Epithelial cell of proximal tubule (primary cell): ENCODE measurements at places on chromosomes 12 and 14. TPM values are rescaled to one million over a fixed set of nuclear protein-coding genes. Genes with fewer than 3 reads are reported as not detected.

KRT75 gene
- total RNA-seq: not detected in 2 replicates

CCDC196 gene
- not detected in 2 replicates for total RNA-seq

EXOC5 gene
- 42.0 and 43.8 TPM in 2 replicates for total RNA-seq

PLXNC1 gene
- total RNA-seq: 0.06 and 0.07 TPM in 2 replicates

ASIC1 gene
- 1.4 and 4.0 TPM in 2 replicates for total RNA-seq

NOS1 gene
- under 0.01 and 0.14 TPM in 2 replicates for total RNA-seq

LRP1-AS gene
- not detected in 2 replicates for total RNA-seq

SERPINA1 gene
- total RNA-seq: 15.3 and 15.8 TPM in 2 replicates

MGST1 gene
- total RNA-seq: 49.4 and 130 TPM in 2 replicates

GLIPR1L1 gene
- not detected in 2 replicates for total RNA-seq

ACSM4 gene
- not detected in 2 replicates for total RNA-seq

PRH2 gene
- not detected in 2 replicates for total RNA-seq

WNT5B gene
- 6.6 and 51.0 TPM in 2 replicates for total RNA-seq

PITPNM2 gene
- total RNA-seq: 4.1 and 4.6 TPM in 2 replicates

TRIM9 gene
- 0.36 and 0.69 TPM in 2 replicates for total RNA-seq

GON7 gene
- total RNA-seq: 16.7 and 17.4 TPM in 2 replicates

KCNK10 gene
- total RNA-seq: 4.2 TPM in 1 of 2 replicates, not detected in the other

TAC3 gene
- not detected in 2 replicates for total RNA-seq

MYG1 gene
- 65.3 and 70.9 TPM in 2 replicates for total RNA-seq

ADAMTS20 gene
- under 0.01 and 0.06 TPM in 2 replicates for total RNA-seq

OTOGL gene
- total RNA-seq: not detected in 2 replicates

TPPP2 gene
- total RNA-seq: not detected in 2 replicates
